Bone marrow (tissue), 2 donors: ENCODE measurements at places on chromosomes 3 and 15.

- DNase-seq = no peak
Observed at GRCh38 chr3:45943207-45943846, at the start of gene CXCR6. CXCR6 (plus strand) TSS chr3:45943464; CDS start chr3:45946482, 3,018 bp downstream.

- DNase-seq = no peak
Observed at GRCh38 chr3:119759962-119760361, 21.9 kb upstream of the NR1I2 start.

- no peak for DNase-seq
Observed at GRCh38 chr3:24832891-24833290, 338.2 kb upstream of the THRB start.

DNA sequence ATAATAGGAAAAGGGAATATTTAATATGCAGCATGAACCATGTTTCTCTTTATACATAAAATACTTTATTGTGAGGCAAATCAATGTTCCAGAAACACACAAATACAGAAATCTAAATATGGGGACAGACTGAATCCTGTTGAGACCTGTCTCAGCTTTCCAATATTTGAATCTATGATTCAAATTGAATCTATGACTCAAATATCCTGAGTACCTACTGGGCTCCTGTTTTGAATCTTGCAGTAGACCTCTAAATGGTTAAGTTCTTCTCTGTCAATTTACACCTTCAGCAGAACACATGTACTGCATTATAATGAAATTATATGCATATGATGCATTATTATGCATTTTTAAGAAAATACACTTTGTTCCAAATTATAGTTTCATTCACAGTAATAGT, 143.2 kb upstream of the PLXND1 start:
- DNase-seq = no peak

- DNase-seq = no peak
Observed at GRCh38 chr3:62696011-62696410, 179.2 kb downstream of the CADPS start.

- DNase-seq = no peak
Observed at GRCh38 chr15:60609721-60610320, 130.9 kb upstream of the ICE2 start.

GRCh38 chr3:64809086-64809485, 121.3 kb upstream of the ADAMTS9 start:
- no peak for DNase-seq

DNA sequence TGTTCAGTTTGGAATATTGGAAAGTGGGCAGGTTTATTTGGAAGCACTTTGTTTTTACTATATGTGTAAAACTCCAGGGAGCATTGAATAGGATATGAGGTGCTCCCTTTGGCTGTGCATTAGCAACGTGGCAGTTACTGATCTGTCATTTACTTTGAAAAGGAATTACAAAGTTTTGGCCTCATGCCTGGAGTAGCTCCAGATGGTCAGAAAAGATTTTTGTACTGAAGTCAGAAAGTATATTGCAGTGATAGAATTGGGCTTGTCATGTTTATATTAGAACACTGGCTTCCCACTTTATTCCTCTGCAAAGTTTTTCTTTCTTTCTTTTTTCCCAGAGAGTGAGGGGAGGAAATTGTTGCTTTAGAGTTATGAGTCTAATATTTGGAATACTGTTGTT, 26.1 kb downstream of the FNDC3B start:
- DNase-seq = no peak

- no peak for DNase-seq
Observed at GRCh38 chr15:56877255-56877970, 41.0 kb upstream of the TCF12 start.

DNA sequence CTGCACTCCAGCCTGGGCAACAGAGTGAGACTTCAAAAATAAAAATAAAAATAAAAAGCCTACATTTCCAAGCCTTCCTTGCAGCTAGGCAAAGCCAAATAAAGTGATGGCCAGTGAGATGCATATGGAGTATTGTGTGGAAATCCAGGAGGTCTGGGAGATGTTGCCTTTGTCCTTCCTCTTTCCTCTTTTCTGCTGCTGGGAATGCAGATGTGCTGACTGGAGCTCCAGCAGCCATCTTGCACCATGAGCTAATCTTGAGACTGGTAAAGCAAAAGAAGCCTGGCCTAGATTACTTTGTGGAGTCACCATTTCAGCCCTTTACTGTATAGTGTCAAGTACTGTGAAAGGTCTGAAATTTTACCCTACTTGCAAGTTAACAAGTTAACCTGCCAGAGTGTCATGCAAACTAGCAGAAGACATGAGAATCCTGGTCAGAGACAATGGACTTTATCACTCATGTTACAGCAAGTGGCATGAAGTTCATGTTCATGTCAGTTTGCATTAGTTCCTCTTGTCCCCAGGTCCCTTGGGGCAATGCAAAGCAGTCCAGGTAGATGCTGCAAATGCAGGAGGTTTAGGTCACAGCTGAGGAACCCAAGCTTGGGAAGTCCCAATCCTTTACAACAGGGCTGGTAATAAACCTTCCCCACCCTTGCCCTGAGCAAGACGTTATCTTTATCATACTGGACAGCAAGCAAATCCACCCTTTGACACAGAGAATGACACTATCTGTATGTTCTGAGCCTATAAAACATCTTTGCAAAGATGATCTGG, 103.1 kb downstream of the TLE3 start:
- DNase-seq = no peak

DNA sequence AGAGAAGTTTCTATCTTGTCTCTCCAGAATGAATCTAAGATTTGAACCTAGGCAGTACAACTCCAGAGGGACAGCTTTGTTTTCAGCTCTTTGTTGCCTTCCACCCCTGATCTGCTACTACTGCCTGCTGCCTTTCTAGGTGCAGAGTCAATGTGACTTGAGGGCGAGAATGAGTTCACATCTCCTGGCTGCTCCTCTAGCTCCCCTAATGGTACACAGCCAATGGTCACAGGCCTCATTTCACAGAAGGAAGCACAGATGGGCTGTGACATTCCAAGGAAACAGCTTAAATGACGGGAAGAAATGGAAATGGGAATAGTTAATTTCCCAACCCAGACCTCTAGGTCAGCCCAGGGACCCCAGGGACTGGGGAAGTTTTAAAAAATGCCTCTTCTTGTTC, 32.4 kb downstream of the FAM43A start:
- no peak for DNase-seq

DNA sequence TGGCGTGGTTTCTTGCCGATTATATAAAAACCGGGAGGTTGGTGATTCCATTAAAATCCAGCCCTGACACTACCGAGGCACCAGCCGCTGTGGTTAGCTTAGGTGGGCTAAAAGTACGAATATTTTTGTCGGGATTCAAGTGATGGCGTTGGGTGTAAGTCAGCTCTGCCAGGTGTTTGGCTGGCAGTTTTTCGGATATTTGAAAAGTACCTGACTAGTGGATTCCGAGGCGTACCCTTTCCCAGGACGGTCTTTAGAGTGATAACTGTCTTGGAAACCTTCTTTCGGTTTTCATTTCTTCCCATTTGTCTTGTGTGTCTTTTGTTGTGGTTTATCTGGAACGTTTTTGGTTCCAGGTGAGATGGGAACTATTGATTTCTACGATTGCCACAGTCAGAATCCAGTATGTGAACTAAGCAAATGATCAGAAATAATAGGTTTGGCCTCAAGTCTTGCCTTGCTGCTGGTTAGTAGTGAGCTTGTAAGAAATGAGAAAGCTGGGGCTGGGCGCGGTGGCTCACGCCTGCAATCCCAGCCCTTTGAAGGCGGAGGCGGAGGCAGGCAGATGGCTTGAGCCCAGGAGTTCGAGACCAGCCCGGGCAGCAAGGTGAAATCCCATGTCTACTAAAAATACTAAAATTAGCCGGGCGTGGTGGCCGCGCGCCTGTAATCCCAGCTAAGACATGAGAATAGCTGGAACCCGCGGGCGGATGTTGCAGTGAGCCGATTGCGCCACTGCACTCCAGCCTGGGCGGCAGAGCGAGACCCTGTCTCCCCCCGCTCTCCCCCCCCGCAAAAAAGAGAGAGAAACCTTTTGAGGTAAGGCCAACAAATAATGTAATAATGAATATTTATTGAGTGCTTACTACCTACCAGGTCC, 1.4 kb downstream of the FYTTD1 start:
- DNase-seq = no peak

- DNase-seq = no peak
Observed at GRCh38 chr15:71758711-71759110, 51.6 kb upstream of the NR2E3 start.

- no peak for DNase-seq
Observed at GRCh38 chr15:91140601-91141000, 40.5 kb downstream of the SV2B start.

- no peak for DNase-seq
Observed at GRCh38 chr15:79172801-79173460, 82.4 kb upstream of the RASGRF1 start.

DNA sequence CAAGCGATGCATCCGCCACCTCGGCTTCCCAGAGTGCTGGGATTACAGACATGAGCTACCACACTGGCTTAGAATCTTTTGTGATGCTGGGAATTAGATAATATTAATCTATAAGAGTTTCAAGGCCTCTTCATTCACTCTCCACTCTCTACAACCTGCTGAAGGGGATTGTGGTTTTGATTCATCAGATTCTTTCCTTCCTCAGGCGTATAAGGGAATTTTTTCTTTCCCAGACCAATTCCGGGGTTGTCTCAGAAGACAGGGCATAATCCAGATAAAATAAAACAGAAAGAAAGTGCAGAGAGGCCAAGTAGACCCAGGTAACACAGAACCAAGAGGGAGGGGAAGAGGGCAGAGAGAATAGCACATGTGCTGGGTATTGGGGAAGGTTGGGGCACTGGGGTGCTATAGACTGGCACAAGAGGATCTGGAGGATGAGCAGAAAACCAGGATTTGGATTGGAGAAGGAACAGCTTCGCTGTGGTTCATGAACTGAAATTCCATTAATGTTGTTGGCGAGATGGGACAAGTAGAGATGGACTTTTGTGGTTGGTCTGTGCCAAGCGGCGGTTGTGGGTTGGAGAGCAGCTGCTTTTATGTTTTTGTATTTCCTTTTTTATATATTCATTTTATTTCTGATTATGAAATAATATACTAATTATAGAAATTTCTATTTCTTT, 12.8 kb downstream of the ARL6IP5 start:
- no peak for DNase-seq

- DNase-seq = no peak
Observed at GRCh38 chr15:45180201-45180600, 7.6 kb downstream of the SHF start.

- no peak for DNase-seq
Observed at GRCh38 chr3:158768361-158768787, 33.5 kb upstream of the MFSD1 start.

- DNase-seq = no peak
Observed at GRCh38 chr3:138594150-138594934, at the start of gene CEP70. CEP70 (minus strand) TSS chr3:138594260; CDS start chr3:138572927, 21,333 bp downstream.

DNA sequence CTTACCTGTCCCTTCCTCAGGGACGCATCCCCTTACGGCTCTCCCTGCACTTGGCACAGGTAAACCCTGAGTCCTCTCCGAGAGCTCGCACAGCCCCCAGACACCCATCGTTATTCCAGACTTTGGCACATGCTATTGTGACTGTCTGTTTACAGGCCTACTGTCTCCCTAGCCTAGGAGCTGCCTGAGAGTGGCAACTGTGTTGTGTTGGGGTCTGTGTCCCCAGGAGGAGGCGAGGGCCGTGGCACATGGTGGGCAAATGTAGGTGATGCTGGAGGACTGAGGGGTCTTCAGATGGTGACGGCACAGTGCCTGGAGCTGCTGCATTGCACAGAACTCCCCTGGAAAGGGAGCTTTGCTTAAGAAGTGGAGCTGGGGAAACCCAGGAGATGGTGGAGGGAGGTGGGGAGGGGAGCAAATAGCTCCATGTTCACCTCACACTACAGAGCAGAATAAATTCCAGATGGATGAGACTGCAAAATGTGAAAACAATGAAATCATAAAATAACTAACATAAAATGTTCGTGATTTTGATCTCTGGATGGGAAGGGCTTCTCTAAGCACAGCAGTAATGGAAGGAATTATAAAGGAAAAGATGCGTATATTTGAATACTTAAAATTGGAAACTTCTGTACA, 96.5 kb downstream of the SMAD6 start:
- no peak for DNase-seq

- no peak for DNase-seq
Observed at GRCh38 chr3:158845765-158846350, 44.0 kb downstream of the MFSD1 start.

DNA sequence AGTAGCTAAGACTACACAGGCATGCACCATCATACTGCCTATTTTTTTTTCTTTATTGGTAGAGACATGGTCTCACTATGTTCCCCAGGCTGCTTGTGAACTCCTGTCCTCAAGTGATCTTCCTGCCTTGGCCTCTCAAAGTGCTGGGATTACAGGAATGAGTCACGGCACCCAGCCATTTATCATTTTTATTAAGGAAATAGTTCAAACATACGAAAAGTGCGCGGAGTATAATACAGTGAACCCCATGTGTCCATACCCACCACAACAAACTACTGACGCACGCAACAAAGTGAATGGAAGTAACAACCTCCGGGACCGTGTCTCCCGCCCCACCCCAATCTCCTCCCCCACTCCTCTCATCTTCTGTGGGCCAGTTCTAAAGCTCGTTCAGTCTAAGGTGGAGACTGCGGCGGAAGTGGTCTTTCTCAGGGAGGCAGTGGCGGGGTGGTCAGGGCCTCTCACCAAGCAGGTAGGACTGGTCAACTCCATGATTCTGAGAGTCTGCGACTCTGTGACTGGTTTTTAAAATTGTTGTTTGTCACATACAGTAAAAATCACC, 42.1 kb downstream of the DNAJB8 start:
- no peak for DNase-seq

GRCh38 chr15:61459785-61460707, 230.9 kb upstream of the RORA start:
- DNase-seq = no peak

DNA sequence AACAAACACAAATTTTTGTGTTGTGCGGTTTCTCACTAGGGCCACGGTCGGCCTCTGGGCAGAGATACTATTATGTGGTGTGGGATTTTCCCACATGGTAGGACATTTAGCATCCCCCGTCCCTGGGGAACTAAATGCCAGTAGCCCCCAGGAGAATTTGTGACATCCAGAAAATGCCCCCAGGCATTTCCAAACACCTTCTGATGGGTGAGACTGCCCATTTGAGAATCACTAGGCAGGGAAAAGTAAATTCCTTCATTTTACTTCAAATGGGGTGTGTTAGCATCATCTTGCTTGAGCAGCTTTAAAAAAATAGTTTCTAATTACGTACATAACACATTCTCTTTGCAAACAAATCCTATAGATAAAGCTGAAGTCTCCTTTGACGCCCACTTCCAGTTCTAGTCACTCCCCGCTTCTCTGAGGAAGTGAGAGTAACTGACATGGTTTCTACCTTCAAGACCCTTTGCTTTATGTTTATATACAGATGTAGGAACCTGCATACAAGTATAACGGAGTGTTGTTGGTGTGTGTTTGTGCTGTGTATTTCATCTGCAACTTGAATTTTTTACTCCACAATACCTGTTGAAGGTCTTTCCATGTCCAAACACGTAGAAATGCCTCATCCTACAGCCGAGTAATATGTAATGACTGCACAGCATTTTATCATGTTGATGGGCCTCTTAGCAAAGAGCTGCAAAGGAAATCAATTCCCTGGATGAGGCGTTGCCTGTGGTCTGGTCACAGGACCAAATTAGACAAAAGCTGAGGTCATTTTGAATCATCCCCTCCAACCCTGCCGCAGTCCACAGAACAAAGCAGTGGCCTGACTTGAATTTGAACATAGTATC, 31.4 kb upstream of the ZBTB38 start:
- DNase-seq = no peak

GRCh38 chr3:117611211-117611610, 901.6 kb downstream of the TUSC7 start:
- no peak for DNase-seq
